Stimulated activated CD8-positive, alpha-beta memory T cell treated with anti-CD3 and anti-CD28 coated beads, Interleukin-15, amount 100 ng/mL, for 4 hours (primary cell): ENCODE measurements at places on chromosomes 1 and 21.

DNA sequence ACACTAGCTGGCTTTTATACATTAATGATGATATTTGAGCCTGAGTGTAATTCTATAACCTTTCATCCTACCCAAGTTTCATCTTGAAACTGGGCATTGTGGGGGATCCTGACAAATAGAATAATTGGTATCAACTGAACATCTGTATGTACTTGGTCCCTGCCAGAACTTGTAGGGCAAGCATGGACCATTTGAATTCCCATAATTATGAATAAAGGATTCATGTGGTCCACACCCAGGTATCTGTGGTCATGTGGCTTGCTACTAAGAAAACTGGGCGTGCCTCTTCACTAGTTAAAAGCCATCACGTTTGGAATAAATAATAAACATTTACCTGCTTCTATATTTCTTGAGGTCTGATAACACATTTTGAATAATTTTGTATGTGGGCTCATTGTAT, 20.6 kb upstream of the VTCN1 start:
- no peak for DNase-seq

GRCh38 chr1:50562106-50562505, 138.9 kb upstream of the DMRTA2 start:
- no peak for DNase-seq

DNA sequence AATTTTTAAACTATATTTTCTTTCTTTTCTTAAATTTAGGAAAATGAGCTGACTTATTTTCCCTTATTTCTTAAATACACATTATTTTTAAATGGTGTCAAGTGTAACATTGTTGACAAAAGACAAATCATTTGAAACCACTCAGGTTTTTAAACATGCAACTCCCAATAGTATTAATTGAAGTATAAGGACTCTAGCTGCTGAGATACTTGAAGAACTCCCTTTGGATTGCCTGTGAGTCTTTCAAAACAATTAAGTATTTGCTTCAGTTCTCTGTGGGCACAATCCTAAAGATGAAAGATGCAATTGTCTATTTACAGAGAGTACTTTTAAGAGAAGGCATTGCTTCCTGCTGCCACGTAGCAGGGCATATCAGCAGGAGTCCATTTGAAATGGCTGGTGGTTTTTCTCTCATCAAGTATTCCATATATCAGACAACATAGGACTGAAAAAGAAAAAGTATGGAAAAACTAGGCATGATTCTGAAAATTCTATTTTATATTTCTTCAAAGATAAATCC, 373.4 kb downstream of the NEGR1 start:
- DNase-seq, result no peak

- no peak for DNase-seq
Measured at GRCh38 chr1:23237508-23237907, 20.2 kb upstream of the HTR1D start.

GRCh38 chr1:80018348-80018747, 1011.8 kb upstream of the ADGRL4 start:
- DNase-seq, result no peak

DNA sequence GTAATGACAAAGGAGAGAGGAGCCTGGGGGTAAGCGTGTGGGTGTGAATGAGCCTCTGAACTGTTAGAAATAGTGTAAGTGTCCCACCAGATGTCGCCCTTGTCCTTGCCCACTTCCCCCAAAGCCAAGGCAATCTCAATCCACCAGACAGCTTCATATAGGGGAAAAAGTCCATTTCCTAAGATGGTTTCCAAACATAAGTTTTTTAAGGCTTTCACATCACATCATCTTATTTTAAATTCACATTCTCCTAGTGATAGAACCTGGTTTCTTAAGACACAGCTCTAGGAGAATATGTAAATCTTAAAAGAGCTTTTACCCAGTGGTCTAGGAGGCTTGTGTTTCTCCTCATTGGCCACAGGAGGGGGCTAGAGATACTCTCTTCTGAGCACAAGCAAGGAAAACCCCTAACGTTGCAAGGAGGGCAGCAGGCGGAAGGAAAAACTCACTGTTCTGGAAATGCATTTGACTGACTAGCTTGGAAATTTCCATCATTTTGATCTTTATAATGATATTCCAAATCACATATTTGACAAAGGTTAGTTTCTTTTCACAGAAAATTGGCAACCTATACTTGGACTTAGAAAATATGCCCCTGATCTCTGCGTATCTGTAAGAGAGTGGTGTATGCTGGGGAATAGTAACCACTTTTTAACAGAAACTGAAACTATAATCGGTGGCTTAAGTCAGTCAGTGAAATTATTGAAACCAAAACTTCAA, 51.9 kb upstream of the LPAR3 start:
- DNase-seq, result peak; percentile 24

DNA sequence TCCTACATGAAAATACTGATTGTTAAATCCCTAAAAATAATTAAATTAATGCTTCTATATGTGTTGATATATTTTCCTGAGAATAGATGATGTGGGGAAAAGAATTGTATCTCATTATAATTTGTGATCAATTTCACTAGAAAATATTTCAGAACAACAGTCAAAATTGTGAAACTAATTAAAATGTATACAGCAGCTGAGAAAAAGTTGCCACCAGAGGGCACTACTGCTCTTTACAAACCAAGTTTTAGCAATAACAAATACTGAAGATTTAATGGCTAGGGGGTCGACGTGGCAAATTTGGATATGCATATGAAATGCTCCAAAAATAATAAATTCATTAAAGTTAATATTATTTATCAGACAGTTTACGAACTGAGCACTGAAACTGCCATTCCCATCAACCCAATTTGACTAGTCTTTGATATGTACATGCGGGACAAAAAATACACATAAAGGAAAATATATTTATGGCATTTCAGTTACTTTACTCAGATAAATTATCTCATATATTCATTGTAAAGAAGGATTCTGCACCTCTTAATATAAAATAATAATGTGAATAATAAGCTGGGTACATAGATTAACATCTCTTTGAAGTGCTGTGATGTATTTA, 96.3 kb upstream of the TMPRSS15 start:
- DNase-seq, result no peak

DNA sequence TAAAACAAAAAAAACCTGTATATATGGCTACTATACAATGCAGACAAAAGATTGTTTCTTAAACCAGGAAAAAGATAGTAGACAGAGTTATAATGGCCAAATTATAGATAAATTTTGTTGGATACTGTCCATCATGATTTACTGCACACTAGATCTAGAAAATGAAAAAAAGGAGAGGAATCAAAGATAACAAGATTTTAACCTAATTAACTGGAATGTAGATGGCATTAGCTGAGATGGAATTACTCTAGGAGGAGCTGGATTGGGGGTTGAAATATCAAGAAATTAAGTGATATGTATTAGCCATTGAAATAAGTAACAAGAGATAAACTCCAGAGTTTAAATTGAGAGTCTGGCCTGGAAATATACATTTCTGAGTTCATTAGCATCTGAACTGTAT, 1489.1 kb downstream of the PLA2G4A start:
- DNase-seq, result no peak

DNA sequence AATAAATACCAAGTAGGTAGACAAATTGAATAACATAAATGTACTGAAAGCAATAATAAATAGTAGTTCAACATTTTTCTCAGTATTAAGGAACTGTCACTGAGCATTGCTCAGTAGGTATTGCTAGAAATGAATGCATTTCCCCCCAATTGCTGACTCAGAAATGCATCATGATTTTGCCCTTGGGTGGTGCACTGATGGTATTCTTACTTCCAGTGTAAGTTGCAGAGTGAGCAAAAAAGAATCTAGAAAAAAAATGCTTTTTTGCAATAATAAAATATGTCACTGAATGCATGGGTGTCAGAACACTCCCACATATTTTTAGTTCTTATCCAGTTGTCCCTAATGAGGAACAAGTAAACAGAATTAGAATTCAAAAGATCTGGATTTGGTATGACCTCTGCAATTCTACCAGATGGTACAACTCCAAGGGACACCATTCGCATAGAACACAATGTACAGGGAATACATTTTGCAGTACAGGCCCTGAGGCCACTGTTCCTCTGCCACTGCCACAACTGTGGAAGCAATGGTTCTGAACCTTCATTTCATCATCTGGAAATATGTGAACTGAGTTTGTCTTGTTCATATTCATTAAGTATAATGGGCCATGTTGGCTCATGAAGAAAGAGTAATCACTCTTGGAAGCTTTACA, 78.0 kb downstream of the ATP6V1G3 start:
- DNase-seq, result no peak

GRCh38 chr1:159890390-159890789, 9.6 kb downstream of the CFAP45 start:
- DNase-seq, result no peak

DNA sequence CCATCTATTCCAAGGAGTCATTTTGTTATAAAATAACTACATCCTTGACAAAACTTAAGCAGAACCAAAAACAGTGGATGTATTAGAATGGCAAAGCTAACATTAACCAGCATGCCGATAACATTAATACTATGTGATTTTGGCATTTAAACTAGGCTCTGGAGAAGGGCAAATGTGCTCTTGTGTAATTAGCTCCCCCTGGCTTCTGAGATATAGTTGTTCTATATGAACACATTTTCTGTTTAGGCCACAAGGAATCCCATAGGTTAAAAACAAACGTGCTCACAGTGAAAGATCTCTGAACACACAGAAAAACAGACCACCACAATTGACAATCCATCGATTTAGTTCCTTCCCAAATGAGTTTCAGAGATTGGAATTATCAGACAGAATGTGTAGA, 57.4 kb upstream of the TARS2 start:
- DNase-seq, result no peak

DNA sequence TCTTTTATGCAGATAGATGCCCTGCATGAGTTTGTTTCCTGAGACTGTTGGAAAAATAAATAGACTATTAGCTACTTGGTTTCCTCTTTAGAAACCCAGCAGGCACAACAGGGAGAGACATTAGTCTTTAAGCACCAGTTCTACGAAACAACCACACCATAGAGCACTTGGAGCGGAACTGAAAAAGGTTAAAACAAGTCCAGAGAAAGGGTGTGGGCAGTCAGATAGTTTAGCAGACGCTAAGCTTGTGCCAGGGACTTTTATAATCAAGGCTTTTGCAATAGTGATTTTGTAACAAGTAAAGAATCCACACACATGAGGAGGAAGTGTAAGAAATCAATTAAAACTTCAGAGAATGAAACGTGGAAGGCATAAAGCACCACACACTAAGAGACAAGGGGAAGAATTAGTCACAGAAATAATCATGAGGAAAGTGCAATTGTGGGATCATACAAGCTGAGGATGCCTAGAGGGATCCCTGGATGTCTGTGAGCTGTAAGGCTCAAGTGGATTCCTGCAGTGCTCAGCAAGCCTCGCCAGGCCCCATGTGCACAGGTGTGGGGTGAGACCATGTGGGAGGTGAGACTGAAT, 37.8 kb upstream of the TLR5 start:
- no peak for DNase-seq

GRCh38 chr1:8891401-8891800, 12.9 kb upstream of the ENO1 start:
- DNase-seq, result no peak

GRCh38 chr1:23718482-23718881, 24.8 kb upstream of the ELOA start:
- DNase-seq, result no peak

DNA sequence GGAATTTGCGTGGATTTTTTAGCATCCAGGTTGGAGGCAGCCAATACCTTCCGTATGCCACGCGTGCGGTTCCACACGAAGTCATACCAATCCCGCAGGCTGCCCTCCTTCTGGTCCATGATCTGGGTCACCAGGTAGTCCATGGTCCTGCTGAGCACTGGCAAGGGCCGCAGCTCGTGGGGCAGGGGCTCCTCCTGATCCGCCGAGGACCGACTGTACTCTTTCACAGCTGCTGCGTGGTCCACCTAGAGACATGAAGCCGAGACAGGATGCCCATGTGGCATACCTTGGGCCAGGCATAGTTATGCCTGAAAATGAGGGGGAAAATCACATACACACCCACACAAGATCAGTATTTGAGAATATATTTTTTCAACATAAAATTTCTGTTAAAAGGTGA, 12.1 kb downstream of the MCM3AP start:
- DNase-seq, result no peak

DNA sequence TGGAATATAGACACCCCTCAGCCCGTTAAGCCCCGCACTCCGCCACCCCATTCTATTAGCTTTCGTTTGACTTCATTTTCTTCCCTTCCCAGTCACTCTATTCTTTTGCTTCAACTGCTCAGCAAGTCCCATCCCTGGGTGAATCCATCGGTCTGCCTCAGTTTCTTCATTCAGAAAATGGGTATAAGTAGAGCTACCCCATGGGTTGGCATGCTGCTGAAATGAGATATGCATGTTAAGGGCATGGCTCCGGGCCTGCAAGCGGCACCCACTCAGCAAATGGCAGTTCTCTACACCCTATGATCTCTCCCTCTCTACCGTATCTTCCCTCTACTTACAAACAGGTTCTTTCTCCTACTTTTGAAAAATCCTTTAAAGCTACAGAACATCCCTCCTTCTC, 87.8 kb upstream of the IRF2BP2 start:
- DNase-seq, result no peak

DNA sequence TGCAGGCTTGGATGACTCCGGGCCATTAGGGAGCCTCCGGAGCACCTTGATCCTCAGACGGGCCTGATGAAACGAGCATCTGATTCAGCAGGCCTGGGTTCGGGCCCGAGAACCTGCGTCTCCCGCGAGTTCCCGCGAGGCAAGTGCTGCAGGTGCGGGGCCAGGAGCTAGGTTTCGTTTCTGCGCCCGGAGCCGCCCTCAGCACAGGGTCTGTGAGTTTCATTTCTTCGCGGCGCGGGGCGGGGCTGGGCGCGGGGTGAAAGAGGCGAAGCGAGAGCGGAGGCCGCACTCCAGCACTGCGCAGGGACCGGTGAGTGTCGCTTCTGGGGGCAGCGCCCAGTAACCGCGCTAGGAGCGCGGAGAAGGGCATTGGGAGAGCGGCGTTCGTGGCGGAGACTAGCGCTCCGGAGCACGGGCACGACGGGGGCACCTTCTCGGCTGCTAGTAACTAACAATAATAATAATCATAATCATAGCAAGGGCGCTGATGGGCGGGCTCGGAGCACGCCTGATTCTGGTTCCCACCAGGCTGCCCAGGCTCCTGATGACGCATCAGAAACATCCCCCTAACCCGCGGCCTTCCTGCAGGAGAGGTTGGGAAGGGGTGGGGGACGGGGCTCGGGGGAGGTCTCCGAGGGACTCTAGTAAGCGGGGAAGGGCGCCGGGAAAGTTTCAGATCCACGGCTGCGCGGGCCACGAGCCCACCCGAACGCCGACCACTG, at the start of gene MX1:
Gene MX1 (plus strand): TSS at position 286 of the 722 bp plus-strand sequence. CDS start 5,832 bp downstream, outside the sequence.
- DNase-seq, result peak; percentile 88

DNA sequence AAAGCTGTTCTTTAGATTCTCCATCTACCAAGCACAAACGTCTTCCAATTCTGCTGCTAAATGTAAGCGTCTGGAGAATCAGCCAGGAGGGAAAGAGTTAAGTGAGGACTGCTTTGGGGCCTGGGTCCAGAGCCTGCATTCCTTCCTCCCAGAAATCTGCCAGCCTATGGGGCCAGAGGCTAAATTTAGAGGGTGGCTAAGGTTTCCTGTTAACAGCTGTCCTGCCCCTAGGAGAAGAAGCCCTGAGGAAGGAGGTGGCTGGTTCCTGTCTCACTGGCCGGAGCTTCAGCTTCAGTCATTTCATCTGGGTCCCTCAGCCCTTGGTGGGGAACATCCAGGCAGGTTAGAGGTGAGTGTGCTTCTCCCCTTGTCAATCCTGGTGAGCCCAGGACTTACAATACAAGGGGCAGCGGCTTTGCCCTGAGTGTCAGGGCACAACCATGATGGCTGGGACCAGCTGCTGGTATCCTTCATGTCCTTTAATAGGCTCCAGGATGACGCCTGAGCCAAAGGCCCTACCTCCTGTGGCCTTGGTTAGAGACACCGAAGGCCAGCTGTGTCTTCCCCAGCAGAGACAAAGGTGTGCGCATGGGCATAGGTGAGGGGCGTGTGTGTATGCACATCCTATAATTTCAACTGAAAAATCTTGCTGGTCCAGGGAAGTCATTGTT, at the start of gene STYXL2:
Gene STYXL2 (plus strand): TSS at position 230 of the 671 bp plus-strand sequence. CDS start 775 bp downstream, outside the sequence.
- no peak for DNase-seq
